ENCODE measurements at places on chromosomes 4 and X. TPM values are rescaled to one million over a fixed set of nuclear protein-coding genes. Genes with fewer than 3 reads are reported as not detected.

Gene TEC
- total RNA-seq, result 1.3 TPM

Gene SPATA4
- 0.07 TPM for total RNA-seq

Gene GALNTL6
- 0.06 TPM for total RNA-seq

Gene ARMCX2
- total RNA-seq, result not detected

Gene TRIM60
- not detected for total RNA-seq

Gene KIAA1210
- not detected for total RNA-seq

Gene GJB1
- 0.08 TPM for total RNA-seq

Gene CTAG1A
- total RNA-seq, result not detected

Gene HTR2C
- total RNA-seq, result not detected

Gene PDCL2
- total RNA-seq, result not detected

Gene NONO
- total RNA-seq, result 370 TPM

Measured in A549 treated with DMSO at 1 μM for 4 hours (cell line).